ENCODE measurements at places on chromosomes 11 and 22.
A peak's percentile ranks its signal among the peaks of the same experiment; 100 is the strongest.

GRCh38 chr11:93603225-93604007, 58.1 kb upstream of the CEP295 start:
- no peak for DNase-seq
- no peaks in the 10 kb centered on the region for H3K4me1 ChIP-seq
- no peak overlapping the region for H3K4me3 ChIP-seq
- no peak overlapping the region for H3K27ac ChIP-seq
- H3K36me3 ChIP-seq = no peaks in the 10 kb centered on the region

DNA sequence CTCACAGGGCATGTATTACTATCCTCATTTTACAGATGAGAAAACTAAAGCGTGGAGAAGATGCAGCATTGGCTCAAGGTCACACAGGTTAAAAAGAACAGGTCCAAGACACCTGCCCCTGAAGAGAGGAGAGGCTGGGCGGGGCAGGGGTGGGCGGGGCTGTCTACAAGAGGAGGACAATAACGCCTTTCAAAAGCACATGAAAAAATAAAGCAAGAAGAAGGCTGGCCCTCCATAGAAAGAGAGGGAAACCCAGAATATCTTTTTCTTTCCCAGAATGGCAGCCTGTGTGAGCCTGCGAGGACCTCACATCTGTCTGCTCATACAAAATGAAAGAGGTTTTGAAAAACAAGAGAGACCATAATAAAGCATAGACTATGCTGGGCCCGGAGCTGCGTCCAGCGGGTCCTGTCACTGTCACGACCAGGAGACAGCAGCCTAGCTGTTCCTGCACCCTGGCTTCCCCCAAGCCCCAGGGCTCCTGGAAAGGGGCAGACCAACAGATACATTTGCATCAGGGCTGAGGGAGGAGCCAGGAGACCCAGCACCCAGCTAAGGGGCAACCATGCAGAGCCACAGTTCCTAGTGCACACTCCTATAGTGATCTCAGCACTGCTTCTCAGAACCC, 61.6 kb downstream of the DSCAML1 start:
- no peak overlapping the region for H3K27ac ChIP-seq
- no peak overlapping the region for H3K4me3 ChIP-seq
- DNase-seq = no peak
- no peaks in the 10 kb centered on the region for H3K36me3 ChIP-seq
- peaks cover 42% of the 10 kb centered on the region for H3K27me3 ChIP-seq

- peaks cover 7% of the 10 kb centered on the region for H3K27me3 ChIP-seq
- no peak overlapping the region for H3K27ac ChIP-seq
- peaks cover 6% of the 10 kb centered on the region for H3K36me3 ChIP-seq
- DNase-seq = no peak
Observed at GRCh38 chr22:49674479-49675050, 153.1 kb downstream of the BRD1 start.

- peaks cover 2% of the 10 kb centered on the region for H3K27me3 ChIP-seq
- peak overlapping the region; percentile 30 for H3K27ac ChIP-seq
- DNase-seq = no peak
Observed at GRCh38 chr11:65968600-65969482, 7.3 kb downstream of the SART1 start.

- H3K27ac ChIP-seq = 0 out of 2 replicates have a peak overlapping the region, but pooled peaks have one; percentile 4
- peaks cover 8% of the 10 kb centered on the region for H3K36me3 ChIP-seq
- H3K27me3 ChIP-seq = peaks cover 2% of the 10 kb centered on the region
- H3K4me1 ChIP-seq = peaks cover 63% of the 10 kb centered on the region
- no peak overlapping the region for H3K4me3 ChIP-seq
Observed at GRCh38 chr22:42683578-42684283, 34.5 kb upstream of the CYB5R3 start.

DNA sequence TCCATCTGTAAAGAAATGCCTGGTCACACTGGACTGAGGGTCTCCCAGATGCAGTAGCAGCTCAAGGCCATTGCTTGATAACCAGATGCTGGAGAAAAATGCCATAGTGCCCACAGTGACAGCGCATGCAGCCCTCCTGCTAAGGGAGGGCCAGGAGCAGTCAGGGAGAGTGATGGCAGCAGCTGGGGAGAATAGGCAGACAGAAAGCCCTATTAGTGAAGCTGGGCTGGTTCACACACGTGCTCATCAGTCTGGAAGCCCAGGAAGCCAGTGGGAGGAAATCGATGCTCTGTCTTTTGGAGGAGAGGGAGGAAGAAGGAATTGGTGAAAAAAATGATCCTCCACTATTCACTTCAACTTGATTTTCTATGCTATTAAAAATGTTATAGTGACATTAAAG, 82.9 kb downstream of the OSBP2 start:
- no peaks in the 10 kb centered on the region for H3K36me3 ChIP-seq
- peaks cover 6% of the 10 kb centered on the region for H3K4me1 ChIP-seq
- DNase-seq = no peak

- no peaks in the 10 kb centered on the region for H3K4me1 ChIP-seq
- peaks cover 1% of the 10 kb centered on the region for H3K36me3 ChIP-seq
- no peak overlapping the region for H3K4me3 ChIP-seq
- no peak overlapping the region for H3K27ac ChIP-seq
Observed at GRCh38 chr11:70507466-70508230, 109.3 kb downstream of the CTTN start.

DNA sequence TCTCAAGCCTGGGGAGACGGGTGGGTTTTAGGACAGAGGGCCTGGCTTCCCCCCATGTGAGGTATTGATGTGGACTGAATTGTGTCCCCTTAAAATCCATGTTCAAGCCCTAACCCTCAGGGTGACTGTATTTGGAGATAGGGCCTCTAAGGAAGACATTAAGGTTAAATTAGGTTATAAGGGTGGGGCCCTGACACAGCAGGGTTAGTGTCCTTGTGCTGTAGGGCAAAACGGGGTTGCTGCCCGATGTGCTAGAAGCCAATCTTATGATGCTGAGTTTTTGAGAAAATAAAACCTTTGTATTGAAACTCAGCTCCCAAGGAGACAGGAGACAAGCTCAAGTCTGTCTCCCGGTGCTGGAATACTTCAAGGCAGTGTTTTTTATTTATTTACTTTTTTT, 71.1 kb upstream of the NUP50 start:
- no peak overlapping the region for H3K27ac ChIP-seq
- H3K36me3 ChIP-seq = no peaks in the 10 kb centered on the region
- peaks cover 53% of the 10 kb centered on the region for H3K27me3 ChIP-seq
- no peak overlapping the region for H3K4me3 ChIP-seq
- no peak for DNase-seq

GRCh38 chr11:71324788-71325417, 72.5 kb upstream of the SHANK2 start:
- DNase-seq = no peak
- no peaks in the 10 kb centered on the region for H3K4me1 ChIP-seq
- H3K4me3 ChIP-seq = no peak overlapping the region
- H3K27ac ChIP-seq = no peak overlapping the region

DNA sequence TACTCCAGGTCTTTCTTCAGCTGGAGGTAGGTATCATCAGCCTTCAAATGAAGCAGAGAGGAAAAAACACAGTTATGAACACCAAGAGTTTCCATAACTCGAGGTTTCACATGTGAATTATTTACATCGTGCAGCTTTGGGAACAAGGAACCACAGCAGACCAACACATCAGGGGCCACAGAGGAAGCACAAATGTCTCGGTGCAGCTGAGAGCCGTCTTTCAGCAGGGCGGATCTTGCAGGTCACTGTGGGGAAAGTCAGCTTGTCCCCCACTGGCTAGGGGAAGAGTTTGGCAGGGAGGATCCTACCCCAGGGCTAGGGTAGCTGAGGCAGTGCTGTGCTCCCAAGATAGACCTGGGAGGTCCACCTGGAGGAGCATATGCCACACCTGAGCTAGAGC, 74.7 kb downstream of the C11orf58 start:
- H3K36me3 ChIP-seq = no peaks in the 10 kb centered on the region
- H3K27me3 ChIP-seq = peaks cover 49% of the 10 kb centered on the region
- no peak for DNase-seq
- no peak overlapping the region for H3K4me3 ChIP-seq

DNA sequence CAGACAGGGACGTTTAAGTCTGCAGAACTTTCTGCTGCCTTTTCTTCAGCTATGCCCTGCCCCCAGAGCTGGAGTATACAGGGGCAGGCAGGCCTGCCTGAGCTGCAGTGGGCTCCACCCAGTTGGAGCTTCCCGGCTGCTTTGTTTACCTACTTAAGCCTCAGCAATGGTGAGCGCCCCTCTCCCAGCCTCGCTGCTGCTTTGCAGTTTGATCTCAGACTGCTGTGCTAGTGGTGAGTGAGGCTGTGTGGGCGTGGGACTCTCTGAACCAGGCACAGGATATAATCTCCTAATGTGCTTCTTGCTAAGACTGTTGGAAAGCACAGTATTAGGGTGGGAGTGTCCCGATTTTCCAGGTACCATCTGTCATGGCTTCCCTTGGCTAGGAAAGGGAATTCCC, 38.5 kb downstream of the NELL1 start:
- H3K27ac ChIP-seq = no peak overlapping the region
- no peak overlapping the region for H3K4me3 ChIP-seq
- no peak for DNase-seq
- no peaks in the 10 kb centered on the region for H3K36me3 ChIP-seq
- no peaks in the 10 kb centered on the region for H3K27me3 ChIP-seq

GRCh38 chr11:554428-555226, 5.9 kb downstream of the LMNTD2 start:
- H3K4me3 ChIP-seq = no peak overlapping the region
- no peaks in the 10 kb centered on the region for H3K36me3 ChIP-seq
- peaks cover 10% of the 10 kb centered on the region for H3K27me3 ChIP-seq
- DNase-seq = no peak
- H3K27ac ChIP-seq = no peak overlapping the region

DNA sequence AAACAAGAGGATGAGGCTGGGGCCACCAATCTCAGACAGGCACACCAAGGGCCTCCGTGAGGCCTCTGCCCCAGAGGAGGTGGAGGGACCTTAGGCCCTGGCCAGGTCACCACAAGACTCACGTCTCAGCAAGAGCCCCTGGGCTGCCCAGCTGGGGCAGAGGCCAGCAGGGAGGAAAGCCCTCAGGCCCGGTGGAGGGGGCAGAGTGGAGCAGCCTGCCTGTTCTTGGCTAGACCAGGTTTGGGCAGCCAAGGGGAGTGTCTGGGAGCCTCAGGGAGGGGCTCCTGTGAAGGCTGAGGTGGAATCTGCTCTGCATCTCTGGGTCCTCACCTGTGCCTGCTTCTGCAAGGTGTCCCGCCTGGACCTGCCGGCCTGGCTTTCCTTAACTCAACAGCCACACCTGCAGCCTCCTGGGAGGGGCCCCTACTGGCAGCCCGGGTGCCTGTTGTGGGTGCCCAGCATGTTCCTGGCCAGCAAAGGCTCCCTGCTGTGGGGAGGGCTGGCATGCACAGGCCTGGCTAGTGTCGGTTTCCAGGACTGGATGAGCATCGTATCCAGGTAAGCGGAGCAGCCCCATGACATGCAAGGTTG, 11.9 kb downstream of the TTLL12 start:
- no peak overlapping the region for H3K4me3 ChIP-seq
- H3K27ac ChIP-seq = no peak overlapping the region
- H3K36me3 ChIP-seq = peaks cover 9% of the 10 kb centered on the region
- H3K4me1 ChIP-seq = no peaks in the 10 kb centered on the region
- H3K27me3 ChIP-seq = no peaks in the 10 kb centered on the region

DNA sequence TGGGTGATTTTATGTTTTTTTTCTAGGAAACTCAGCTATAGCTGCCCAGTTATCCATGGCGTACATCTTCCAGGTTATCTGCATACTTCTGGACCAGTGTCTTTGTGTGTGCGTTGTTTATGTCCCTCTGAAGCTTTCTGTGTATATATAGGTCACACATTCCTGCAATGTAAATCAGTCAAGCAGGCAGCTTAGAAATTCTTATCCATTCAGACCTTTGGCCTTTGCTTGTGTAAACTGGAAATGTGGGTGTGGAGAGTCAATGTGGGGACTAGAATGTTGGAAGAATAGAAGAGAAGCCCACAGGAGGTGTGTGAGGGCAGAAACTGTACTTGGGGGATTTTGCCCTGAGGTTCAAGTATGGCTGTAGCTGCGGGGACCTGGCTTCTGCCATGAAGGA, 51.7 kb downstream of the BARX2 start:
- DNase-seq = no peak
- H3K4me3 ChIP-seq = no peak overlapping the region
- H3K4me1 ChIP-seq = no peaks in the 10 kb centered on the region
- no peaks in the 10 kb centered on the region for H3K36me3 ChIP-seq

Measured in HFFc6 (cell line).